Ecto neural progenitor cell (in vitro differentiated cells): ENCODE measurements at places on chromosomes 11 and 22.

DNA sequence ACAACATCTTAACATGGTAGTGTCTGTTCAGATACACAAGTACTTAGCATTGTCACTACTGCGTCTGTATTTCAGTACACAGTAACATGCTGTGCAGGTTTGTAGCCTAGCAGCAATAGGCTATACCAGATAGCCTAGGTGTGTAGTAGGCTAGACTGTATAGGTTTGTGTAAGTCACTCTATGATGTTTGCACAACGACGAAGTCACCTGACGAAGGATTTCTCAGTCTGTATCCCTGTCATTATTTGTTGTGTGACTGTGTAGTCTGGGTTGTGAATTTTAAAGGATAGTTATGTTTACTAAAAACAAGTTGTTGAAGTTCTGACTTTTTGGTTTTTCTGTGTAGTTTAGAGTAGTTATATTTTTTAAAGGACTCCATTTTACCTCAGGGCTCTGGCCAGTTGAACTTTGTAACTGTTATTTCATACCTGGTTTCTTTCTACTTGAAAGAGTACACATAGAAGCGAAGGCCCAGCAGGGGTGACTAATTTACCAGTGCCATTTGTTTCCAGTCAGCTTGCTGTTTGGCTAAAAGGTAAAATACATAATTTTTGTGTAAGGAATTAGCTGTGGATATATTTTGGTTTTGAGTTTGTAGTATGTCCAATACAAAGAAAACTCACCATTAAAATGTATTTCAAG, 72.3 kb downstream of the PPP6R3 start:
- no peak for DNase-seq

GRCh38 chr11:59413646-59414045, 12.6 kb downstream of the OR5A2 start:
- DNase-seq: no peak

DNA sequence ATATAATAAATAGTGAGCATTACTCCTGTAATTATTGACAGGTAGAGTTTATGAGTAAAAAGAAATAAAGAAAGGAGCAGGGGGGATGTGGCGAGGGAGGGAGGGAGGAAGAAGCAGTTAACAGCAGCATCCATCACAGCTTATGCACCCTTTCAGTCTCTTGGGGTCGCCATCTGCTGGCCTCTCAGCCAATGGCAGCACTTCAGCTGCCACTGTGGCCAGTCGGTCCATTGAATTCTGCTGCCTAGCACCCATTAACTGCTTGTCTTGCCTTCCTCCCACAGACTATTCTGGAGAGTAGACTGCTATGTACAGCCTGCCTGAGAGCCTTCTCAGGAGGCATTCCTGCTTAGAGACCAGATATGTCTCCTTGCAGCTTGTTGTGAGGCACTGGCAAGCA, 388.3 kb downstream of the TENM4 start:
- no peak for DNase-seq

DNA sequence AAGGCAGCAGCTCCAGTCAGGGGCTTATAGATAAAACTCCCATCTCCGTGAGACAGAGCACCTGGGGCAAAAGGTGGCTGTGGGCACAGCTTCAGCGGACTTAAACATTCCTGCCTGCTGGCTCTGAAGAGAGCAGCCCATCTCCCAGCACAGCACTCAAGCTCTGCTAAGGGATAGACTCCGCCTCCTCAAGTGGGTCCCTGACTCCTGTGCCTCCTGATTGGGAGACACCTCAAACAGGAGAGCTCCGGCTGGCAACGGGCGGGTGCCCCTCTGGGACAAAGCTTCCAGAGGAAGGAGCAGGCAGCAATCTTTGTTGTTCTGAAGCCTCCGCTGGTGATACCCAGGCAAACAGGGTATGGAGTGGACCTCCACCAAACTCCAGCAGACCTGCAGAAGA, 279.4 kb downstream of the LARGE1 start:
- DNase-seq: no peak

GRCh38 chr22:17705546-17705945, 67.0 kb downstream of the BCL2L13 start:
- no peak for DNase-seq

- no peak for DNase-seq
Measured at GRCh38 chr11:111417011-111417765, 38.1 kb upstream of the POU2AF1 start.

- no peak for DNase-seq
Measured at GRCh38 chr11:41978945-41979344, 519.5 kb upstream of the LRRC4C start.

- no peak for DNase-seq
Measured at GRCh38 chr11:93116641-93117441, 81.0 kb downstream of the SLC36A4 start.

- DNase-seq: no peak
Measured at GRCh38 chr22:30015229-30015797, 65.0 kb upstream of the HORMAD2 start.

DNA sequence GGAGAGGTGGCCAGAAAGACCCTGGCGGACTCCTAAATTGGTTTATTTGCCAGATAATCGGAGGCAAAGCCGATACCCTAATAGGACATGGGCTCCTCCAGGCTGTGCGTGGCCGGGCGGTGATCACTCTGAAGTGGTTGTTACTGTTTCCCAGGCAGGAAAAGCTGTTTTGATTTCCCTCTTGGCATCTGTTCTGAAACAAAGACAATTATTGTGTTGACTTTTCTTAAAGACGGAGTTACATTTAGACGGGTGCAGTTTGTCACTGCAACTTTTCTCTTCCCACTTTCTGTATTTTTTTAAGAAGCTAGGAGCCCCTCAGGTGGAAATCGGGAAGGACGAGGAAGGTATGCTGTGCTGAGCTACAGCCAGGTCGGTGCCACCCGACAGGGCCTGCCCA, 1288.4 kb downstream of the BRD1 start:
- DNase-seq: no peak

GRCh38 chr11:103794262-103794661, 242.2 kb upstream of the DDI1 start:
- no peak for DNase-seq

DNA sequence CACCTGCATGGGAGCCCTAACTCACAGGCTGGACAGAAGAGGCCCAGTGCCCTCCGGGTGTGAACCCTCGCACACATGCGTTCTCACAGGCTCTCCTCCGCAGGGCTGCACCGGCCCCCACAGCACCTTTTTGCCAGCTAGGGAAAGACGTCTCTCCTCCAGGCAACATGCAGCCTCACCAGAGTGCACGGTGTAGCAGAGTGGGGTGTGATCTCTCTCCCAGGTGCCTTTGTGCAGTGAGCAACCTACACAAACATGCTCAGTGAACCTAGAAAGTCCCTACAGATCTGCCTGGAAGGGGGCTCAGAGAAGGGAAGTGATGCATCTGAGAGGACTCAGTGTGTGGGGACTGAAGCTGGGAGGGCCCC, 3.7 kb upstream of the CARNS1 start:
- DNase-seq: no peak

GRCh38 chr11:130710021-130710420, 206.3 kb downstream of the SNX19 start:
- DNase-seq: no peak

DNA sequence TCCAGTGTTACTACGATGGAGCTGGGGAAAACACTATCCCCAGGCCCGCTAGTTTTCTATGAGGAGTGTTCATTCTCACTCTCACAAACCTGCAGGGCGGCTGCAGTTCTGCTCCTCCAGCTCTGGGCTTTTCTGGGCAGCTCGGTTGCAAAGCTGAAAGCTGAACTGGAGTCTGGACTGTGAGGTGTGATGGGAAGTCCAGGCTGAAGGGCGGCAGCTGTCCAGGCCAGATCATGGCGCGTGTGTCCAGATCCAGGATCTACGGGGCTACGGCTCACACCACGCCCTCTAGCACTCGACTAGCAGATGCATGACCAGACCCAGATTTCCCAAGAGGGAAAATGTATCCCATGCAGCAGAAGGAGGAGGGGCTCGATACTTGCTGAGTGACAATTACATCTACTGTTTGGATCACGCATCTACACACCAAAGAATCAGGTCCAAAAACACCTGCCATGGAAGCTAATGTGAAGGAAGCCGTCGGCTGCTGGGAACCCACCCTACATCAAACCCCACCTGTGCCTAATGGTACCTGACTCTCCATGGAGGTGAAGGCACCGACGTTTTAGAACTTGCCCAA, 555.0 kb downstream of the BRD1 start:
- no peak for DNase-seq

GRCh38 chr11:111352935-111353710, 26.0 kb downstream of the POU2AF1 start:
- no peak for DNase-seq

GRCh38 chr11:79485694-79486093, 44.9 kb upstream of the TENM4 start:
- DNase-seq: no peak

- DNase-seq: no peak
Measured at GRCh38 chr11:95524314-95525036, 265.1 kb downstream of the FAM76B start.

DNA sequence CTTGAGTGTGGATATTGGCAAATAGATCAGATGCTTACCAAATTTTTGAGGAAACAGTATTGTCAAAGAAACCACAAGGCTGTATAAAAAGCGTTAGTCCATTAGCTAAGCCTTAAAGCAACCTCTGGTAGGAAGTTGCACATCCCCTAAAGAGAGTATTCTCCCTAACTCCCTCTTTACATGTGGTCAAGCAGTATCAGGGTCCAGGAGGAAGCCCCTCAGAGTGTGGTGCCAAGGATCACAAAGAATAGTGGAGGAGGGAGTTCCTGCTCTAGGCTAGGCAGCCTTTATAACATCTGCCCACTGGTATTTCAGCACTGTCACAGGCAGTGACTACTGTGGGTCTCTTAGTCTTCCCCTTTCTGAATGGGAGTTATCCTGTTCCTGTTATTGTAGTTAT, 18.8 kb upstream of the AMPD3 start:
- DNase-seq: no peak

DNA sequence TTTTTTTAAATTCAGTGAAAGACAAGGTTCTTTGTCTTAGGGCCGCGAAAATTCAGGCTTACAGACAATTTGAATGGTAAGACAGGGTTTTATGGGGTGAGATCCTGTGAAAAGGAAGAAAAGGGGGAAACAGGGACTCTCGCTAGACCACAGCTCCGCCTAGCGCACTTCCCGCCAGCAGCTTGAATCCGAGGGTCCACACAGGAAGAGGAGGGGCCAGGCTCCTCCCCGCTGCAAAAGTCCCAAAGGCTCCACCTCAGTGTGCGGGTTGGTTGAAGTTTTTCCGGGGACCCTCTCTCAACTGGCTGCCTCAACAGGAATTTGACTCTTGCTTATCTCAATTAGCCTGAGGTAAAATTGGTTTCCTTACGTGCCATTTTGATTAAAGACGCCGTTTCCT, 950.9 kb upstream of the CNTN5 start:
- no peak for DNase-seq

- no peak for DNase-seq
Measured at GRCh38 chr11:48011798-48012391, 31.5 kb downstream of the PTPRJ start.

GRCh38 chr22:27298332-27298731, 503.2 kb downstream of the MN1 start:
- DNase-seq: peak; percentile 55

GRCh38 chr22:31329029-31329428, 17.1 kb downstream of the PATZ1 start:
- no peak for DNase-seq

DNA sequence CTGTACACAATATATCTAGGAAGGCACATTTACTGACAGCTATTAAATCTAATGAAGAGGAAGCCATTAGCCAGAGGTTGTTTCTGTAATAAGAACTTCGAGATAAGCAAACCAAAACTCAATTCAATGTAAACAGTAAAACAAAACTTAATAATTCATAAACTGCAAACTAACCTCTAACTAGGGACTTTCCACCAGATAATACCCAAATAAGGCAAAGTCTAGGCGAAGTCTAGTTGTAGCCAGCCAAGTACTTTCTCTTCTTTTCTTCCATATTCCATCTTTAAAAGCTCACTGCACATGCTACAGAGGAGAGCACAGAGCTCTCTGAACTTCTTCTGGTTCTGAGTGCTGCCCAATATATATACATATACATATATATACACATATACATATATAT, 229.9 kb upstream of the ANO5 start:
- DNase-seq: no peak

DNA sequence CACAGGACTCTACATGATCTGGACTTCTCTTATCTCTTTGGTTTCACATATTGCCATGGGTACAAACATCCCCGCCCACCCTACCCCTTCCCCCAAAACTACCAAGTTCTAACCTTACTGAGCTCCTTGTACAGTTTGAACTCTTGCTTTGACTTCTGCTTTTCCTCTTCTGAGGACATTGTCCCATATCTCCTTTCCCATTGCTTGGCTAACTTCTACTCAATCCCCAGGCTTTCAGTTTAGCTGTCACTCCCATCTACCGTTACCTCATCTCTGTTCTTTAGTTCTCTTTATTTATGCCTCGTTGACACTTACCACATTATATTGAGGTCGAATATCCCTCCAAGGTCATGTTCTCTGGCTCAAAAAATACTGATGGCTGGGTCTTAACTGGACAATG, 393.5 kb upstream of the CADM1 start:
- no peak for DNase-seq

DNA sequence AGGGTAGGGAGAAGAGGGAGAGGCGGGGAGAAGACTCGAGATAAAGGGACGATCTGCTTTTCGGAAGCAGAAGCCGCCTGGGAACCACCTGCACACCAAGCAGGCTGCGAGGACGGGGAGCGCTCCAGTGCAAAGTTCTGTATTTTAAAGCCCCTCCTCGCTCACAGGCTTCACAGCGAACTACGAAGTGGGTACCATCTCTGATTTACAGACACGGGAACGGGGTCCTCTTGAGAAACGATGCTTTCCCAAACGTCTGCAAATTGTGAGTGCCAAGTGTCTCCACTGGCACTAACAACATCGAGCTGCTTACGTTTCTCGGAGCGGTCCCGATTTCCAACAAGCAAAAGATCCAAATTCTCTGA, 700 bp upstream of the STX3 start:
- DNase-seq: peak; percentile 58

GRCh38 chr11:898143-898511, 12.5 kb downstream of the CHID1 start:
- DNase-seq: peak; percentile 61

DNA sequence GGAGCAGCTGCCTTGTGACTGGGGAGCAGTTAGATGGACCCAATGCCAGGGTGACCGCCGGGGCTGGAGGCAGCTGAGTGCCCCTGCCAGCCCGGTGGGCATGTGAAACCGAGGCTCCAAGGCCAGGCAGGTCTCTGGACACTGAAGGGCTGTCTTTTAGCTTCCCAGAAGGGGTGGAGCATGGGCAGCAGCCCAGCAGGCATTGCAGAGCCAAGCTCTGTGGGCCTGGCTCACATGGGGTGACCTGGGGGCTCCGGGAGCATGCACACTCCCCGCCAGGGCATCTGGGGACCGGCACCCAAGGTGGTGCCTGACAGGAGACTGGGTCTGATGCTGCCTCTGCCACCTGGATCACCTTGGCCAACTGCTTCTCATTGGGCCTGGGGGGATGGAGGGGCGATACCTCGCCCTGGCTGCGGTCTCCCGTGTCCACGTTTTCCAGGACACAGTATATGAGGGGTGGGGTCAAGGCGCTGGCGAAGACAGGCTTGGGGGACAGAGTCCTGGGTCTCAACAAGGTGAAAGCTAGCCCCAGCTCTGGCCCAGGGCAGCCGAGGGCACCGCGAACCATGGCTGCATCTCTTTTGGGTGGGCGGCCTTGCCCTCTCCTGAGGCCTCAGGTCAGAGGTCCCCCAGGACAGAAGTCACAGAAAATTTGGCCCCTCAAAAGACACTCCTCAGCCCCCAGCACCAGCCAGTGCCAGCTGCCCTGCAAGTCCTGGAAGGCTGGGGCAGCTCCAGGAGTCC, 3.5 kb downstream of the INS start:
- DNase-seq: no peak

- DNase-seq: no peak
Measured at GRCh38 chr11:60910281-60910687, 3.7 kb upstream of the TMEM109 start.

GRCh38 chr11:86695373-86695772, 23.0 kb upstream of the ME3 start:
- no peak for DNase-seq
